ENCODE measurements at places on chromosomes 4 and X.

DNA sequence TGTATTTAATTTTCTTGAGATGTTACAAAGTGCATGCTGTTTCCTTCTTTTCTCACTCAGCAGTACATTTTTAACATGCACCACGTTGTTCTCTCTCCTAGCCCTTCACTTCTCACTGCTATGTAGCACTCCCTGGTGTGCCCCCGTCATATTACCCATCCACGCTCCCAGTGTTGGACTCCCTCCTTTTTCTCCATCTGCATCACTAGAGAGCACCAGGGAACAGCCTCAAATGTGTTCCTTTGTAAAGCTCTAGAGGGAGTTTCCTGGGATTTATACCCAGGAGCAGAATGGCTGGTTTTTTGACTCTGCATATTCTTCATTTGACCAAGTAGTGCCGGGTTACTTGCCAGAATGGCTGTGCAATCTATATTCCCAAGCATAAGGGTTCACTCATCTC lies 240.3 kb upstream of the ANXA3 start:
- peak; percentile 30 for DNase-seq

DNA sequence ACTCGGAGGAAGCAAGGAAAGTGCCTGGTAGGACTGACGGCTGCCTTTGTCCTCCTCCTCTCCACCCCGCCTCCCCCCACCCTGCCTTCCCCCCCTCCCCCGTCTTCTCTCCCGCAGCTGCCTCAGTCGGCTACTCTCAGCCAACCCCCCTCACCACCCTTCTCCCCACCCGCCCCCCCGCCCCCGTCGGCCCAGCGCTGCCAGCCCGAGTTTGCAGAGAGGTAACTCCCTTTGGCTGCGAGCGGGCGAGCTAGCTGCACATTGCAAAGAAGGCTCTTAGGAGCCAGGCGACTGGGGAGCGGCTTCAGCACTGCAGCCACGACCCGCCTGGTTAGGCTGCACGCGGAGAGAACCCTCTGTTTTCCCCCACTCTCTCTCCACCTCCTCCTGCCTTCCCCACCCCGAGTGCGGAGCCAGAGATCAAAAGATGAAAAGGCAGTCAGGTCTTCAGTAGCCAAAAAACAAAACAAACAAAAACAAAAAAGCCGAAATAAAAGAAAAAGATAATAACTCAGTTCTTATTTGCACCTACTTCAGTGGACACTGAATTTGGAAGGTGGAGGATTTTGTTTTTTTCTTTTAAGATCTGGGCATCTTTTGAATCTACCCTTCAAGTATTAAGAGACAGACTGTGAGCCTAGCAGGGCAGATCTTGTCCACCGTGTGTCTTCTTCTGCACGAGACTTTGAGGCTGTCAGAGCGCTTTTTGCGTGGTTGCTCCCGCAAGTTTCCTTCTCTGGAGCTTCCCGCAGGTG lies 637 bp downstream of the AR start:
- peak; percentile 31 for DNase-seq

- peak; percentile 69 for DNase-seq
Measured at GRCh38 chrX:68832101-68832416, 3.2 kb downstream of the EFNB1 start.

DNA sequence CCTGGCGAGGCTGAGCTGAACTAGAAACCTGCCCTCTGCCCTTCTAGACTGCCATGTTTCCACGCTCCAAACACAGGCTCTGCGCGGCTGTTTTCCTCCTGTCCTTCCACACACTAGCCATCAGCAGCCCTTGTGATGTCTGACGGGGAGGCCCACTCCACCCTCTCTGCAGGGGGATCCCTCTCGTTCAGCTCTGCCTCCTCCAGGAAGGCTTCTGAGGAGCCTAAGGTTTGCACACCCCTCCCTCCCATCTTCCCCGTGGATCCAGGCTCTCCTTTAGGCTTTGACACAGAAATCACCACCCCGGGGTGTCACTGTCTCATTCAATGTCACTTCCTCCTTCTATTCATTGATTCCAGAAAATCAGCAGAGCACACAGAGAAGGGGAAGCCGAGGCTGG lies 38.6 kb upstream of the CRMP1 start:
- DNase-seq: no peak

DNA sequence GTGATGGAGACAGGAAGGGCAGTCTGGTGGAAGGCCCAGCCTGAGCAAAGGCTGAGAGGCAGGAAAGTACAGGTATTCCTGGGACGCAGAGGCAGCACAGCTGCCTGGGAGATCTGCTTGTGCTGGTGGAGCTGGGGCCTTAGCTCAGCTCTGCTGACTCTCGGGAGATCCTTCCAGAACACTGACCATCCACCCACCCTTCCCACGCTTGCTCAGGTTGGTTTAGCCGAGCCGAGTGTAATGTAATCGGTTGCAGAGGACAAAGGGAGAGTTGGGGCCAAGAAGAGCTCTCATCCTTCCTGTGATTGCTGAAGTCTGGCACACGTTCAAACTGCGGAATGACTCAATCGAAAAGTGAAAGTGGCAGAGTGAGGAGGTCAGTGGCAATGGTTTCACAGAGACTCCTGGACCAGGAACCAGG lies 43.1 kb upstream of the GPR78 start:
- no peak for DNase-seq

DNA sequence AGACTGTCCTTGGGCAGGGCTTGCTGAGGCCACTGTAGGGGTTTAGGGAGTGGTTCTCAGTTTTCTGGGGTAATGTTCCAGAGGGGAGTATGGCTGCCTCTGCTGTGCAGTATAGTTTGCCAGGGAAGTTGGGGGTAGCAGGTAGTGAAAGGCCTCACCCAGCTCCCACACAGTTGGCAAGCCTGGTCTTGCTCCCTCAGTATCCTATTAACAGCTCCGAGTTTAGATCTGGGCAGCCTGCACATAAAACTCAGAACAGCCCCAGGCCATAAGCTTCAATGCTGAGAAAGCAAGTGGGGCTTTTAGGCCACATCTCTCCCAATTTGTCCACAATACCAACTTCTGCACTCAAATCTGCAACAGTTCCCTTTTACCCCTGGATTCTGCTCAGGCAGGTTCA lies 205.2 kb downstream of the GALNTL6 start:
- no peak for DNase-seq

DNA sequence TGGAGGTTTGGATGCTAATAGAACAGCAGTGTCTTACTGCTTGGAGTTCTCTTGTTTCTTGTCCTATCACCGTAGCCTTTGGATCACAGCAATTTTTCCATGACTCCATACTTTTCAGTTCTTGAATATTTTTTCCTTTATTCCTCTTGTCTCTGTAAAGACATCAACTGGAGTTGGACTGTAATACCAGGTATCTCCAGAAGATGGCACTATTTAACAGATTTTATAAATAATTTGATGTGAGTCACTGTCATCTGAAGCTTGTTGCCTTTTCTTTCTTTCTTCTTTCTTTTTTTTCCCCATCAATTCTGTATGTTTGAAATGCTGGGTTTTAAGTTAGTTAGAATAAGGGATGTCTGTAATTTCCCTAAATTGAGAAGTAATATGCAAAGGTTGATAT lies 24.1 kb downstream of the HPRT1 start:
- DNase-seq: no peak

DNA sequence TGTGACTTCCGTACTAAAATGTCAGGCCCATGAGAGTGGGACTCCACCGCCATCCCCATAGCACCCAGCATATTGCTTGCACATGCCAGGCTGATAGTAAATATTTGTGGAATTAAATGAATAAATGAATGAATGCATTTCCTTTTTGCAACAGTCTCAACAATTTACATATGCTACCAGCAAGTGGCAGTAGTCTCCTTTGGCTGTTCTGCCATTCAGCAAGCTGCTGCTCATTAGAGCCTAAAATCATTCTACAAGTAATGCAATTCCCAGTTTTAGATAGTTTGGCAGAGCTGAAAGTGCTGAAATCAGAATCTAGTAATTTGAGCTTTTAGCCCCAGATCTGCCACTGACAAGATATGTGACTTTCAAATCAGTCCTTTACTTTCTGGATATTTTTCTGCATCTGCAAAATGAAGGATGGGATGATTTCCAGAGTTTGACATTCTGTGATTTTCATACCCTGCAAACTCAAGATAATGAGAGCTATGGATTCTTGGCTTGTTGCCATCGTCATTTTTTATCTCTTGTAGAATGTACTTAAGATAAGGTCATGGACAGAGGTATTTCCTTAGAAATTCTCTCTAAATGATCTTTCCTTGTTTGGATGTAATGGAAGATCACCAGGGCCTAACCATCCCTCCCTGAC lies 35.7 kb upstream of the INTS6L start:
- DNase-seq: no peak

DNA sequence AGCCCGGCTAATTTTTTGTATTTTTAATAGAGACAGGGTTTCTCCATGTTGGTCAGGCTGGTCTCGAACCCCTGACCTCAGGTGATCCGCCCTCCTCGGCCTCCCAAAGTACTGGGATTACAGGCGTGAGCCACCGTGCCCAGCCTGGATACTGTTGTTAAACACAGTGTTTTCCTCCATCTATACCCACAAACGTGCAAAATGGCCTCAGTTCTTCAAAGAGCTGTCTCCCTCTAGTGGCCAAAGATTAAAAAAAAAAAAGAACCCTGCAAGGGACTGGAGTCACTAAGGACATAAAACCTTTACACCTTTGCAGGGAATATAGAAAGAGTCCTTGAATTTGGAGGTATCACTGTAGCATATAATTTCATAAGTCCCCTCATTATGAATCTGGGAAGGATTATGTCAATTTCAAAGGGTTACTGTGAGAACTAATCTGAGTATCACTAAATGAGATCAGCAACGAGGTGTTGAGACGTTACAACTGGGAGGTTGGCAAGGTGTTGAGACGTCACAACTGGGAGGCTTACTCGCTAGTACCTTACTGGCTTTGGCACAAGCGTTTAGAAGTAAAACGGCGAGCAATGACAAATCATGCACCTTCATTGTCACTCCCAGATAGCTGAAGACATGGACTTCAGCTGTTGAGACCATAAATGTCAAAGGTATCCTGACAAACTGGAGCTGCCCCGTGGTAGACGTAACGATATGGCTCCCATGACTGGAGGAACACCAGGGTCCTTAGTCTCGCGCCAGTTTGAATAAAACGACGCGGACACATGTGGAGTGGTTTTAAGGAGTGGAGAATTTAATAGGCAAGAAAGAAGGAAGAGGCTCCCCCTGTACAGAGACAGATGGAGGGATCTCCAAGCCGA lies 33.4 kb upstream of the ENPP6 start:
- peak; percentile 73 for DNase-seq

- DNase-seq: peak; percentile 86
Measured at GRCh38 chr4:153788413-153789276, at the start of gene SFRP2. Gene SFRP2 (minus strand): TSS chr4:153789083. CDS start chr4:153788835, 248 bp downstream.

DNA sequence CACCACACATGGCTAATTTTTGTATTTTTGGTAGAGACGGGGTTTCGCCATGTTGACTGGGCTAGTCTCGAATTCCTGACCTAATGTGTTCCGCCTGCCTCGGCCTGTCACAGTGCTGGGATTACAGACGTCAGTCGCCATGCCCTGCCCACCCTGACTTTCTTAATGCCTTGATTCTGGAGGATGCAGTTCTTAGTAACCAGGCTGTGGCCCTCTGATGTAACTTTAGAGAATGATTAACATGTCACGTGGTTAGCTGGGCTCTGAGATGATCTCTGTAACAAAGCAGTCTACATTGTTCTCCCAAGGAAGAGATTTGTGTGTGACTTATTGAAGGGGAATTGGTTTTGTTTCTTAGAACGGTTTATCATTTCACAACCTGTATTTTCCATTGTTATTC lies 30.6 kb downstream of the ANK2 start:
- DNase-seq: no peak

DNA sequence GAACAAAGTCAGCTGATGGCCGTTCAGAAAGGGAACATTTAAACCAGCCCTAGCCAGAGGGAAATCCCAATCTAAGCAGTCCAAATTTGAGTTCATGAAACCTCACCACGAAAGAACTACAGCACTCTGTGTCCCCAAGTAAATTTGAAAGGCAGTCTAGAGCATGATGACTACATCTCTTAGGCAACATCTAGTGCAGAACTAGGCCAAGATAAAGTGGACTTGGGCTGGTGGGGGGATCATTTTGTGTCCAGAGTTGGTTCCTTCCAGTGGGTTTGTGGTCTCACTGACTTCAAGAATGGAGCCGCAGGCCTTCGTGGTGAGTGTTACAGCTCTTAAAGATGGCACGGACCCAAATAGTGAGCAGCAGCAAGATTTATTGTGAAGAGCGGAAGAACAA lies 64.9 kb downstream of the KLHL4 start:
- no peak for DNase-seq

- no peak for DNase-seq
Measured at GRCh38 chr4:46886711-46887110, 22.3 kb downstream of the COX7B2 start.

GRCh38 chr4:31422006-31422405 lies 701.8 kb downstream of the PCDH7 start:
- DNase-seq: no peak

- DNase-seq: peak; percentile 14
Measured at GRCh38 chr4:126582737-126583136, 1050.0 kb upstream of the INTU start.

Measured in ELF-1 (cell line).